ENCODE measurements at places on chromosomes 7 and 10.
A peak's percentile ranks its signal among the peaks of the same experiment; 100 is the strongest.

DNA sequence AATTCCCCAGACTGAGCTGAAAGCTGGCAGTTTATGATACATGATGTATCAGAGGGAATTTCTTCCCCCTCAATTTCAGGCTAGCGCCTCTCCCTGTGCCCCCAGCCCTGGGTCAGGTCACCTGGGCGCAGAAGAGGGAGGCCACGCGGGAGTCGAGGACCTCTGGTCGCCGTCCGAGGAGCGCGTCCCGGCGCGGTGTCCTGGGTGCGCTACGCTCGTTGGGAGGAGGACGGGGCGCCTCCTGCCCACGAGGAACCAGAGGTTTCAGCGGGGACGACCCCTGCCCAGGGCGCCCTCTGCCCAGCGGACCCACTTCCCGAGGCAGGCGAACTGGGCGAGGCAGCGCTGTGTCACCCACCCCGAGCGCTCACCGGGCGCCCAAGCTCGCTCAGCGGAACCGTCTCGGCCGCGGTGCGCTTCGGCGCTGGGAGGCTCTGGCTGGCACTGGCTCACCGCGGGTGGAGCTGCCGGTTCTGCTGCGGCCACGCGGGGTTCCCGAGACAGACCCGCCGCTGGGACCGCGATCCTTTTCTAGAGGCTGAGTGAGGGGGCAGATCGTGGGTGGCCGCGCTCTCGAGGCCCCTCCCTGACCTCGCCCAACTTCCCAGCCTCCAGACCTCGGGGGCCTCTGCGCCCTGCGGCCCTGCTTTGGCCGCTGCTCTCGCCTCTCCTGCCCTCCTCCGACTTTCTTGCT is at the start of gene FAM237B:
Gene FAM237B, minus strand, starts transcription at position 504 of the 694 bp plus-strand sequence. CDS start 1,556 bp downstream, outside the sequence.
- DNase-seq: no peak

DNA sequence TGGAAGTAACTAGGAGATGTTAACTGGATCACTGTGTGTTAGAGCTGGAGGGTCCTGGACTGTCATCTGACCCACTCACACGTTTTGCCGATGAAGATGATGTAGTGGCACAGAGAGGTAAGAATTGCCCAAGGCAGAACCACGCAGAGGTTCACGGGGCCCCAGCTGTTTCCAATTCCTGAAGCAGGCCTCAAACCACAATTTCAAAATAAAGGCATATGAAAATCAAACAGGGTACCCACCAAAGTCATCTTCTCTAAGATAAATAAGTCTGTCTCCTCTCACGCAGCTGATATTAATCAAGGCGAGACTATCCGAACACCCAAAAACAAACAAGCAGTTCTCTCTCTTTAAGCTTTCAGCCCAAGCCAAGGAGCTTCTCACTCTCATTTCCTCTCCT is 113.3 kb upstream of the JCAD start:
- no peak for DNase-seq

DNA sequence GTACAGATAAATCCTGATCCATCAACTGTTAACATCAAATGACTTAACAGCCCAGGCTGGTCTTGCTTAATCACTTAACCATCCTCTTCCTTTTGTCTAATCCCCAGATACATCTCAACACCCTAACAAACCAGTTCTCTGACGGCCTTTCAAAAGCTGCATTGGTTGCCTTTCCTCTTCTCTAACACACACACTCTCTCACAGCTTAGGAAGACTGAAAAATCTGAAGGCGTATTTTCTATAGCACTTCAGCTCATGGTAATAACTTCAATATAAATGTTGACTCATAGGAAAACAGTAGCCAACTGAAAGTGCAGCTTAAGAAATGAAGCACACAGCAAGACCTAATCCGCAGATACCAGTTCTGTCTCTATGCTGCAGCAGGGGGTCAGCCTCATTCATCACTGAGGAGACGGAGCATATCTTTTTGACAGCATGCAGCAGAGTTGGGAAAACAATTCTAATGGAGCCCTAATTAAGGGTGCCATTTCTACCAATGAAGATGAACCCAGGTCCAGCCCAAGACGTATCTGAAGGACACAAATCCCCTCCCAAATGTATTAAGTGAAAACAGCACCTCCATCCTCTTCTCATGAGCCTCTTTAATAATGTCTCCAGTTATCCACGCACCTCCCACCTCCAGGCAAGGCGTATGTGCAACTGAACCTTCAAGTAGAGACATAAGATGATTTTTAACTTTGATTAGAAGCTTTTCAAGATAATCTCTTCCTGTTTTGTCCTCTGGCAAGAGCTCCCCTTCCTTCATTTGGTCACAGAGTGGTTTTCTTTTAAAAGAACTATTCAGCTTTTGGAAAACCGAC is 211.7 kb upstream of the NFE2L3 start:
- no peak for DNase-seq

DNA sequence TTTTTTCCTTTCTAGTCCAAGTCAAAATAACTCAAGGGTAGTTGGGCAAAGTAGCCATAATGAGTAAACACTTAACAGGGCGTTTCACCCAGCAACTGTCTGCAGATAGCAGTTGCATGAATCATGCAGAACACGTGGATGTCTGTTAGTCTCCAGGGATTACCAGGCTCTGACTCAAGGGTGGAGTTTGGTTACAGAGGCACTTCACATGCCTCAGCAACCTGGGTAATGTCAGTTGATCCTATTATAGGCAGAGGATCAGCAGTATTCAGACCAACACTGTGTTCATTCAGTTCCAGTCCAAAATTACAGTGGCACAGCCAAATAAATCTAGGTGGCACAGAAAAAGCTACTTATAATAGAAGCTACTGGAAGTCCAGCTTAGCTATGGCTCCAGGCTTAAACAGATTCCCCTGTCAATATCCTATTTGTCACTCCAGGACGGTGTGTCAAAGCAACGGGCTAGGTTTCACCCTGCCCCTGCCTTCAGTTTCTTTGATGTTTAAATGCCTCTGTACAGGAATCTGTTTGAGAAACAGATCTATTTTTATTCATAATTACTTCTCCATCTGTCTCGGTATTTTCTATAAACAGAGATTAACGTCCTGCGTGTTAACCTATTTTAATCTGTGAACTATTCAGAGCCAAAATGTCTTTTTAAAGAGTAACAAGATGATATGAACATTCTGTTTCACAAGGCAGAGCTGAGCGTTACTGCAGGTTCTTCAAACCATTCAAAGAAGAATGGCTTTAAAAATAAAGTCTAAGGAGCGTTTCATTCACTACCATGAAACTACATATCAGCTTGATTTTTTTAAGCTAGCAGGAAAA is 162.6 kb upstream of the AKR1E2 start:
- DNase-seq: peak; percentile 93

Data from ascending aorta (tissue), 2 donors.